8988T (cell line): ENCODE measurements at places on chromosomes 4 and X.

DNA sequence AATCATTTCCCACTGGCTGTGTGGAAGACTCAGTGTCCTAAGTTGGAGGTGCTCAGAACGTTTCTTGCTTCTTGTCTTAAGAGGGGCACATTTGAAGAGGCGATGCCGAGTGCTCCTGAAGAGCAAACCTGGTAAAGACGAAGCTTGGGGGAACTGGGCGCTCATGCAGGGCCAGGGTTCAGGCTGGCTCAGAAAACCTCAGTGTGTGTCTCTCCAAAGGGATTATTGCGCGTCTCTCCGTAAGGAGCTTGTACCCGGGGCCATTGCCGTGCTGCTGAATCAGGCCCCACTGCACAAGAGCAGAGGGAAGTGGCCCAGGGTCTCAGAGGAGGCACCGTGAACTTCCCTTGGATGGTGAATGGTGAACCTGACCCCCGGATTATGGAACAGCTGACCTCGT is 44.4 kb downstream of the PSAPL1 start:
- DNase-seq = no peak

DNA sequence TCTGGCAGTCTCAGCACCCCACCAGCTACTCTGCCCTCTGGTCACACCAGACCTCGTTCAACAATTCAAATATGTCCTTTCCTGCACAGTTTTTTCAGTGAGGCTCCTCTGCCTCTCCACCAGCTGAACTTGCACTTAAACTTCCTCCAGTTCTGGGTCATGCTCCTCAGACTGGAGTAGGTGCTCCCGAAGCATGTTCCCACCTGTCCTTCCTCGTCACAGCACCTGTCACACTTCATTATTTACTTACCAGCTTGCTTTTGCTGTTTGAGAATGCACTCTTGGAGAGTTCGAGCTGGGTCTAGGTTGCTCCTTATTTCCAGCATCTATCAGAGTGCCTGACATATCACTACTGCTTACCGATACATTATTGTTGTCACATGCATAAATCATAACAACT is 144.8 kb upstream of the TTC29 start:
- DNase-seq = no peak

- no peak for DNase-seq
These were observed 274.9 kb upstream of the GK2 start for GRCh38 chr4:79682801-79683530.

GRCh38 chr4:98712607-98713006 is 54.2 kb upstream of the TSPAN5 start:
- DNase-seq = no peak

DNA sequence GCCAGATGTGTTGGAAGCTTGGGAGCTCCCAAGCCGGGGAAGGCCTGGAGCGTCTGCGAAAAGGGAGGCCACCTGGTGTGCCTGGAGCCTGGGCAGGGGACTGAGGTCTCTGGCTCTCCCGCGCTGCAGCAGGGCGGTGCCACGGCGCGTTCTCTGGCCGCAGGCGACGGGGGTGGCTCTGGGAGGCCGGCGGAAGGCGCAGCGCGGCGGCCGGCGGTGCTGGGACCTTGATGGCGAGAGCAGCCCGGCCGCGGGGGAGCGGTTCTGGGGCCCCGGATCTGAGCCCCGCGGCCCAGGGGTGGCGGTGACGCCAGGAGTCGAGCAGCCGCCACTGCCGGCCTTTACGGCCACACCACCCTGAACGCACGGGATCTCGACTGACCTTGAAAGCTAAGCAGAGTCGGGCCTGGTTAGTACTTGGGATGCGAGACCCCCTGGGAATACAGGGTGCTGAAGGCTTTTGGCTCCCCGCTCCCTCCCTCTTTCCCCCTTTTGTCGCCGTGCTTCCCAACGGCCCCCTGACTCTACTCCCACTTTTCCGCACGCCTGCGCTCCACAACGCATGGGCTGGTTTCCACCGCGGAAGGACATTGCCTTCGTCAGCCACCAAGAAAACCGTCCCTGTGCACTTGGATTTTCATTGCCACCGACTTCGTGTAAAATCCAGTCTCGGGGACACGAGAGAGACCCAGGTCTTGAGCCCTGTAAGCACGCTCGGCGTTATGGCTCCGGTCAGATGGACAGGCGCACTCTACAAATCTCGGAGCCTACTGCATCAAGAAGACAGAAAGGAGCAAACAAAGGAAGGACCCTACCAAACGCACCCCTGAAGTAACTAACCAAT is 9.5 kb downstream of the FRG2 start:
- DNase-seq = peak; percentile 29

- no peak for DNase-seq
These were observed 3.6 kb upstream of the RNF175 start for GRCh38 chr4:153763404-153763803.

- DNase-seq = no peak
These were observed 29.3 kb upstream of the CBR4 start for GRCh38 chr4:169039251-169039954.

- DNase-seq = no peak
These were observed 112.2 kb upstream of the ENPP6 start for GRCh38 chr4:184329659-184330400.

DNA sequence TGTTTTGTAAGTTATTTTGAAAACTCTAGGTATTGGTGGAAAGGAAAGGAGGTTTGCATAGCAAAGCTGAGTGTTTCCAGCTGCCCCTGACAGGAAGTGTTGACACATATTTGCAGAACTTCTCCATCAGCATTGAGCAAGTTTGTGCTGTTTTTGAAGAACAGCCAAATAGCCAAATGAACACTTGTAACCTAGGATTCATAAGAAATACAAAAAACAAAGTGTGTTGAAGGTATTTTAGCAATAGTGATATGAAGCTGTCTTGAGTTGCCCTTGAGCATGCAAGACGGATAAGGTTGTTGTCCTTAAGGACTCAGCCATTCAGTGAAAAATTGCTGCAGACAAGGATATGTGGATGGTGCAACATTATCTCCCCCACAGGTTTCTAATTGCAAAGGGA is 68.3 kb upstream of the PGM2 start:
- no peak for DNase-seq

GRCh38 chr4:177194906-177195305 is 114.8 kb upstream of the NEIL3 start:
- no peak for DNase-seq

- no peak for DNase-seq
These were observed 2.0 kb upstream of the THAP9 start for GRCh38 chr4:82898322-82899243.

DNA sequence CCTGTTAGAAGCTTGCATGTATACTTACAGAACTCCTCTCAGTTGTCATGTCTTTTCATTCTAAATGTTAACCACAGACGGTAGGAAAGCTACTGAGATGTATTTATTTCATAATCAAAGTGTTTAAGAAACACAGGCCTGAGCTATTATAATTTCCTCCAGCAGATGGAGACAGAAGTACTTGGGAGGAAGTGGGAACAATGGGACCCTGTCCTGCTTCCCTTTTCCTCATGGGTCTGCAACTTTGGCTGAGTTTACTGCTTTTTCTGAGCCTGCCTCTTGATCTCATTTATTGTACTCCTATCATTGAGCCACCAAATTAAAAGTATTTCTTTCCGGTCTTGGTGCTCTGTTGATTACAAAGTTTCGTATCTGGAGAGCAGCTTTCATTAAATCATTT is 67.7 kb upstream of the SPANXN2 start:
- DNase-seq = no peak

DNA sequence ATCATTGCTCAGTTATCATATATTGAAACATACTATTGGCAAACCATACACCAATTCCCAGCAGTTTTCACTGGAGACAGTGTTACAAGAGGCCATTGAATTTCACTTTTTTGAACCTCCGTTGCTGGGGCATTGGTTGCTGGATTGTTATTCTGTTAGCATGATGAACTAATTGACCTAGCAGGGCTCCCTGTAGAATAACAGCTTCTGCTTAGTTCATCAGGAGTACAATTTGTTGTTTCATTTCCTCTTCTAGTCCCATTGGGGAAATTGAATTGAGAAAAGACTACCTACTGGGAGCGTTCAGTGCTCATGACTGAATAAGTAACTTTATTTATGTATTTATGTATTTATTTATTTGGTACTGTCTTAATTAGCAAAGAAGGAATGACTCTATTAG is 151.6 kb downstream of the SLIT2 start:
- no peak for DNase-seq

GRCh38 chrX:153784325-153784967 is 3.6 kb downstream of the SRPK3 start:
- DNase-seq = no peak

- no peak for DNase-seq
These were observed 126.6 kb downstream of the NPNT start for GRCh38 chr4:106021737-106022410.

- DNase-seq = no peak
These were observed 21.8 kb downstream of the RPS6KA3 start for GRCh38 chrX:20244931-20245330.

DNA sequence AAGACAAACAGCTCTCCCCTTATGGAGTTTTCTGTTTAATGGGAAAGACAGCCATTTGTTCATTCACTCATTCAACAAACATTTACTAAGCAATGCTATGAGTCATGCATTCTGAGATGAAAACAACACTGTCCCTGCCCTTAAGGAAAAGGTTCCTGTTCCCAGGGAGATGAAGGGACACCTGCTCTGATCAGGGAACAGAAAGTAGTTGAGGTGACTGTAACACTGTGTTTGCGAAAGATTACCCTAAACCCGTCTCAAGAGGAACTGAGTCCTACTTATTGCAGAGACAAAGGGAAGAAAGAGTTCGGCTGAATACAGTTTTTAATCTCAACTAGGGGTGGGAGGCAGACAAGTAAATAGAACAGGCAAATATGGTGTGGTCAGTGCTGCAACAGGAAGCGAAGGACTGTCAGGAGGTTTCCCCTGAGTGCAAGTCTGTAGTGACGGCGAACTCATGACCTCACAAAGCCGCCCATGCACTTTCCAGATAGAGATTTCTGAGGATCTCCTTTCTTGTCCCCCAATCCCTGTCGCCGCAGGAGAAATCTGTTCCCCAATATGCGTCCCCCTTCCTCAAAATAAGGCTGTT is 712 bp downstream of the STX18 start:
- no peak for DNase-seq

GRCh38 chr4:162847945-162848549 is 318.6 kb downstream of the NAF1 start:
- DNase-seq = no peak

DNA sequence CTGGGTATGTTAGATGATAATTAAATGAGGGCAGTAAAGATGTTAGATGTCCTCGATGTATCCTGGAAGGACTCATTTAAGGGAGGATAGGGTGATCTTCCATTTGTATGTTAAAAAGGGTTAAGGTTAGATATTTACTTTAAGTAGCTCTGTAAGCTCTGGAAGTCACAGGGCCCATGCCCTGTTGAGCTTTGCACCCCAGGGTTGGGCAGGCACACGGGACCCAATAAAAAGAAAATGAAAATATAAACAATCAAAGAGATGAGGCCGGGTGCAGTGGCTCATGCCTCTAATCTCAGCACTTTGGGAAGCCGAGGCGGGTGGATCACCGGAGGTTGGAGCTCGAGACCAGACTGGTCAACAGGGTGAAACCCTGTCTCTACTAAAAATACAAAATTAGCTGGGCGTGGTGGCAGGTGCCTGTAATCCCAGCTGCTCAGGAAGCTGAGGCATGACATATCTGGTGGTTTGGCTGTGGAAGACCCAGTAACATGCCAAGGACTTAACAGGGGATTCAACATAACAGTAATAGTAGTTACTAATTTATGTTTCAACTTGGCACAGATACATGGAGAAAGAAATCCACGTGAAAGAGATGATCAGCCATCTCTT is 16.9 kb upstream of the PHEX start:
- DNase-seq = no peak

DNA sequence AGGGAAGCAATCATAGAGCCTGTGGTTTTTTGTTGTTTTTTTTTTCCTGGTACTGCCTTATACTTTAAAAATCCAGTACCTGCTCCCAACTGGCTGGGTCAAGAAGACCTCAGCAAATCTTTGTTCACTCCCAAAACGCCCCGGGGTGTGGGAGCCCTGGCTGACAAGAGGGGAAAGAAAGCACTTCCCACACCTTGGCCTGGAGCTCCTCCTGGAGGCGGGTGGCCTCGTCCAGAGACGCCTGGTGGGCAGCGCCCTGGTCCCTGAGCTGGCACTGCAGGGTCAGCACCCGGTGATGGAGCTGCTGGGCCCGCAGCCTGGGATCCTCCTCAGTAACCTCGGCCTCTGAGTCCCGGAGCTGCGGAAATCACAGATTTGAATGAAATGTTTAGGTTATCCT is 38.2 kb downstream of the C4orf50 start:
- DNase-seq = peak; percentile 59
